ENCODE measurements at places on chromosomes 12 and 14.

GRCh38 chr14:94601884-94602391 is 10.3 kb upstream of the SERPINA3 start:
- no peak for DNase-seq

GRCh38 chr12:92469837-92470236 is 233.0 kb upstream of the PLEKHG7 start:
- no peak for DNase-seq

DNA sequence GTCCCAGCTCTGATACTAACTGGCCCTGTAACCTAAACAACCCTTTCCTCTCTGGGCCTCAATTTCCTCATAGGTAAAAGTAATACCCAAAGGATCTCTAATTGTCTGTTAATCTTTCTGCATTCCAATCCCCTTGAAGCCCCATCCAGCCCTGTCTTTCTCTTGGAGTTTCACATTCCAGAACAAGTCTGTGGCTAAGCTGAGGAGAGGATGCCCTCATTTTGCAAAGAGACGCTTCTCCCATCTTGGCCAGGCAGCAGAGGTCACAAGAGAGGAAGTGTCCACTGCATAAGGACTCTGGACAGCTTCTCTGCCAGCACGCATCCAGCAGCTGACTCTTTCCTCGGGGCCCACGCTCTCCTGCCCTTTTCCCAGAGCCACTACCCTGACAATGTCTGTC is 263.4 kb upstream of the FKBP4 start:
- DNase-seq, result no peak

DNA sequence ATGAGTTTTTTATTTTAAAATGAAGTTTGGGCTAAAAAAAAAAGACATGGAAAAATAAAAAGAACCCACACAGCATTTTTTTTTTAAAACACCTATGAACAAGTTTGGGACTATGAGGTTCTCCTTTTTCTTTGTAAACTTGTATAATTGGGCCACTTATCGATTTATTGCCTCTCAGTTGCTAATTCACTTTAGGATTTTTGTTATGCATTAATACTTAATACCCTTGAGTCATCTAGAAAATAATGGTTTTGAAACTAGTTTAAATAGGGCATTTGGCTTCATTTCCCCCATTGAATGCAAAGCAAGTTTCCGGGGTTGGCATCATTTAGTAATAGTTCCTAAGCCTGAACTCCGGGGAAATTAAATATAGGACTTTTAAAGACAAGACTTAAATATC is 312.8 kb upstream of the RGS6 start:
- DNase-seq, result no peak

DNA sequence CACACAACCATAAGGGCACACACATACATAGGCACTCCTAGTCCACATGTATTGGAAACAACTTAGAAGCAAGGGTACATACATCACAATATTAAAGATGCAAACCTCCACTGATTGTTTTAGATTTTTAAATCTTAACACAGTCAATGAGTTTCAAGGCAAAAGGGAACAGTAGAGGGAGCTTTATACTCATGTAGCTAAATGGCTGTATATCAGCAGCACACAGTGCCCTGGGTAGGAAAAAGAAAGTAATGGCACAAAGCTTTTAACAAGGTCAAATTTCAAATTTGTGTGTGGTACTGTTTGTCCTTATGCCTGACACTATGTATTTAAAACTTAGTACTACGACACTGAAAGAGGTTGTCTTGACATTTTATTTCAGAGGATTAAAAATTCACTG is 262.0 kb downstream of the MED13L start:
- DNase-seq, result no peak

DNA sequence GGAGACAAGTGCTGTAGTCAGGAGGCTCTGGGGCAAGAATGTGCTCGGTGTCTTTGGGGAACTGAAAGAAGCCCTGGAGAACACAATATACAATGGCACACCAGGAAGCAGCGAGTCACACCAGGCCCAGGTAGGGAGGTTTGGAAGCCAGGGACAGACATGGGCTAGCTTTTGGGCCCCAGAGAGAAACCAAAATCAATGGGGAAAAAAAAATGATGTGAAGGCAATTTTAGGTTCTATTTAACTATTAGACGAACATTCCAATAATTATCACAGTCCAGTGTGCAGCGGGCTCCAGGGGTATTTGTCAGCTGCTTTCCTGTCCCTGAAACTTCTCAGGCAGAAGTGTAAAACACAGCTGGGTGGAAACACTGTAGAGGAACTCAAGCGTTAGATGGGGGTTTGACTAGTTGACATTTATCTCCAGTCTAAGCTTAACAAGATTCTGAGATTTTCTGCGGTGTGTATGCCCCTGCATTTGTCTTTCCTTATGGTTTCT is 21.8 kb upstream of the EGLN3 start:
- no peak for DNase-seq

- no peak for DNase-seq
Observed at GRCh38 chr12:128388461-128389000, 121.6 kb downstream of the TMEM132C start.

GRCh38 chr12:79707830-79708229 is 17.1 kb upstream of the PAWR start:
- no peak for DNase-seq

- no peak for DNase-seq
Observed at GRCh38 chr14:27730204-27730603, 1036.4 kb upstream of the FOXG1 start.

GRCh38 chr12:131671276-131671675 is 39.6 kb upstream of the SFSWAP start:
- DNase-seq, result no peak

DNA sequence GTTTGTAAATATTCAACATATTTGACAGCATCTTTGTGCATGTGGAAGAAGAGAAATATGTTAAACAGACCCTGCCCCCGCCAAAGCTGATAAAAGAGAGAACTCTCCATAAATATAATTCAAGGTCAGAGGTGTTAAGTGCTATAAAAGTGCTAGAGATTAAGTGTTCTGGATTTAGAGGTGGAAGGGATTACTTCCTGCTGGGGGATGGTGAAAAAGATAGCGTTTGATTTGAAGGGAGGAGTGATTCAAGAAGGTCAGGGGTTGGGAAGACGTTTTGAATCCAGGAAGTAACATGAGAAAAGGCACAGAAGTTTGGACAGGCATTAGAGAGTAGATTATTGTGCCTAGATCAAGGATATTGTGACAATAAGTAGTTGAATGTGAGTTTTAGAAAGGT is 30.2 kb downstream of the RIC8B start:
- no peak for DNase-seq

DNA sequence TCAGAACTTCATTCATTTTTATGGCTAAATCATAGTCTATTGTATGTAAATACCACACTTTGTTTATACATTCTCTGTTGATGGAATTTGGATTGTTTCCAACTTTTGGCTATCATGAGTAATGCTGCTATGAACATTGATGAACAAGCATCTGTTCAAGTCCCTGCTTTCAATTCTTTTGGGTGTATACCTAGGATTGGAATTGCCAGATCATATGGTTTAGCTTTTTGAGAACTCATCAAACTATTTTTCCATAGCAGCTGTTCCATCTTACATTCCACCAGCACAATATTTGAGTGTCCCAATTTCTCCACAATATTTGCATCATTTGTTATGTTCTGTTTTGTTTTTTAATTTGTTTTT is 52.3 kb upstream of the CCND2 start:
- DNase-seq, result no peak

GRCh38 chr14:73725116-73726024 is 11.2 kb upstream of the PNMA1 start:
- no peak for DNase-seq

GRCh38 chr14:75294649-75295033 is 16.0 kb downstream of the FOS start:
- no peak for DNase-seq

DNA sequence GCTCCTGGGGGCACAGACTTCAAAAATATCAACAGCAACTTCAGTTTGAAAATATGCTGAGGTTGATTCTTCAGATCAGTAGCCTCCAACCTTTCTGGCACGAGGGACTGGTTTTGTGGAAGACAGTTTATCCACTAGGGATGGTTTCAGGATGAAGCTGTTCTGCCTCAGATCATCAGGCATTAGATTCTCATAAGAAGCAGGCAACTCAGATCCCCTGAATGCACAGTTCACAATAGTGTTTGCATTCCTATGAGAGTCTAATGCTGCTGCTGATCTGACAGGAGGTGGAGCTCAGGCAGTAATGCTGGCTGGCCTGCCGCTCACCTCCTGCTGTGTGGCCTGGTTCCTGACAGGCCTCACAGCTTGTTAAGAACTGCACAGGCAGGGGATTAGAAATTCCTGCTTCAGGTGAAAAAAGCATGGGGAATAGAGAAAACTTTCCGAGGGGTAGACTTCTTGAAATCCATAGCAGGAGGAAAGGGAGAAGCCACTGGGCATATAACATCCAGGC is 12.8 kb downstream of the EPYC start:
- DNase-seq, result no peak

GRCh38 chr12:113422030-113422885 is at the start of gene SDSL:
Gene SDSL, plus strand, starts transcription at chr12:113422380. Its CDS starts 5,603 bp downstream, at chr12:113427983.
- no peak for DNase-seq

- no peak for DNase-seq
Observed at GRCh38 chr12:49154221-49154620, 23.0 kb upstream of the TUBA1B start.

GRCh38 chr14:23430723-23431085 is 4.8 kb downstream of the MYH7 start:
- no peak for DNase-seq

DNA sequence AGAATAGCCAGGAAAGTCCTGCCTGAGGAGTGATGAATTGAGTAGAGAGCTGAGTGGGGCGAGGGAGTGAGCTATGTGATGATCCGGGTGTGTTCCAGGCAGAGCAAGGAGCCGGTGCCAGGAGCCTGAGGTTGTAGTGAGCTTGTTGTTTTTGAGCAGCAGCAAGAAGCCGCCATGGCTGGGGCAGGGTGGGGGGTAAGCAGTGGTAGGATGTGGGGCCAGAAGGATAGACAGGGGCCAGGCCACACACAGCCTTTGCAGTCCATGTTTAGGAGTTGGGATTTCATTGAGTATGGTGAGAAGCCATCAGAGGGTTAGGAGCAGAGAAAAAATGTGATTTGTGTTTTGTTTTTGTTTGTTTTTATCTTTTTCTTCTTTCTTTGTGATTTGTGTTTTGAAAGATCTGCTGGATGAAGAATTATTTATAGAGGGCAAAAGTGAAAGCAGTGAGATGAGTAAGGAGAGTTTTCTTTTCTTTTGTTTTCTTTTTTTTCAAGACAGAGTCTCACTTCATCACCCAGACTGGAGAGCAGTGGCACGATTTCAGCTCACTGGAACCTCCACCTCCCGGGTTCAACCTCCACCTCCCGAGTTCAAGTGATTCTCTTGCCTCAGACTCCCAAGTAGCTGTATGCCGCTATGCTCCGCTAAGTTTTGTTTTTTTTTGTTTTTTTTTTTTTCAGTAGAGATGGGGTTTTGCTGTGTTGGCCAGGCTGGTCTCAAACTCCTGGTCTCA is 92.3 kb upstream of the BCAT1 start:
- DNase-seq, result no peak

- no peak for DNase-seq
Observed at GRCh38 chr14:105171004-105171673, 2.6 kb upstream of the JAG2 start.

GRCh38 chr14:23454445-23454856 is 15.1 kb upstream of the NGDN start:
- no peak for DNase-seq

GRCh38 chr14:57846596-57846995 is 19.3 kb downstream of the SLC35F4 start:
- no peak for DNase-seq

DNA sequence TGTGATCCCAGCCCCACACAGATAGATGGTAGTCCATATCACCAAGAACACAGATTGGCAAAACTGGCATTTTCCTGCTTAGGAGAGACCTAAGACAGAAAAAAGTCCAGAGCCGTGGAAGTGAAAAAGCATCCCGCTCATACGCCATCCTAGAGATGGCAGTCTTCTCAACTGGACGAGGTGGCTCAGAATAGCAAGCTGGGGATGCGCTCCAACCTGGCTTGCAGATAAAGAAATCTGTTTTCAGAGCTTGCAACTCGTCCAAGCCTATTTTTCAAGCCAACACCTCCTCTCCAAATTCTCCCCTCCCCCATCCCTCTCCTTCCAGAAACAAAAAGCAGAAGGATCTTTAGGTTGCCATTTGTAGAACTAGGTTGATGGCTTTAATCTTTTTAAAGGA is 74.3 kb upstream of the OTX2 start:
- DNase-seq, result no peak

GRCh38 chr14:94058128-94058673 is 22.8 kb downstream of the DDX24 start:
- no peak for DNase-seq

DNA sequence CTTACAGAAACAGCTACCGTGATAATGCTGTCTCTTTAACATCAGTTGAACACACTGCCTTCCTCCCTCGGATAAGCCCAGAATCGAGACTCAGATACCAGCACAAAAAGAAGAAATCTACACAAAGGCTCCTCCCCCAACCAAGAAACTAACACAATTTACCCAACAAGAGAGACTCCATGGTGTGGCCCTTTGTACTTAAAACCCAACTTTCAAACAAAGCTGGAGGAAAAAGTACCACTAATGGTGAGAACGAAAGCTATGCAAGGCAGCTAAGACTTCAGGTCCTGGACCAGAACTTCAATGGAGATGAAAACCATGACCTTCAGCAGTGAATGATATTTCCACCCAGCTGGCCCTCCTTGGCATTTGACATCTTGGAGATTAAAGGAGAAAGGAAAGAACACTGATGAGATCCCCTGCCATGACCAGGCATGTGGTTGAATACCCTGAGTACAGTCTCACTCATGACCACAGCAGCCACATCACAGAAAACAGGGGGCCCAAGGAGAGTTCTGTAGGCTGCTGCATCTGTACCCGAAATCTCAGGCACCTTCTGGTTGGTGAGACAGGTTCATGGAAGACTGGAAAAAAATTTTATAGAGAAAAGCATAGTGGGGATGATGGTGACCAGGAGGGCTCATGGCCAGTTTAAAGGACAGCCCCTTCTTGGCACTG is 36.7 kb downstream of the RBM19 start:
- no peak for DNase-seq

DNA sequence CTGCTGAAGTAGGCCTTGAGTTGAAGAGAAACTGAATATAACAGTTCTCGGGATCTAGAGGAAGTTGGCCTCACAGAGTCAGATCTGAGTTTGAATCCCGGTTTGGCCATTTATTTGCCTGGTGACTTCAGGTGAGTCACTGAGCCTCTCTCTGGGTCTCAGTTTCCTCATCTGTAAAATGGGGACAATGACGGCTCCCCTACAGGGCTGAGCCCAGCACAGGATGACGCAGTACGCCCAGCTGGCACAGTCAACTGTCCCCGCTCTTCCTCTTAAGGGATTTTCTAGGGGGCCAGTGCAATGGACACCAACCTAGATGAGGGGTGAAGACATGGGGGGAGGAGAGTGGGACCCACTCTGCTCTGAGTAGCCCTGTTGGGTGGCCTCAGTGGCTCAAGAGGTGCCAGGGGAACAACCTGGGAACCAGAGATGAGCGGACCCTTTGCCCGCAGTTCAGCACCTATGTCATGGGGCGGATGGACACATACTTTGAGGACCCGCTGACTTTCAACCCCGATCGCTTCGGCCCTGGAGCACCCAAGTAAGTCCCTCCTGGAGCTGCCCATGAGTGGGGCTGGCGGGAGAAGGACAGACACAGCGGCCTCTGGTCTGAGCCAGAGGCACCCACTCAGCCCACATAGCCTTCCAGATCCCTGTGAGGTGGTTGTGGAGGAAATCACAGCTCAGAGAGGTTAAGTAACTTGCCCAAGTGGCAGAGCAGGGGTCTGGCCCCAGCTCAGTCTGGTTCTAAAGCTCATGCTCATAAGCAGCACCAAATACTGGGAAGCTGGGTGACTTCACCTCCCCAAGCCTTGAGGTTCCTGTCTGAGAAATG is 41.1 kb downstream of the CYP46A1 start:
- DNase-seq, result no peak

GRCh38 chr14:39419272-39419671 is 13.0 kb downstream of the FBXO33 start:
- no peak for DNase-seq

Measured in activated naive CD8-positive, alpha-beta T cell treated with anti-CD3 and anti-CD28 coated beads, Interleukin-2, amount 50 U/mL, for 16 hours (primary cell).